M059J (cell line): ENCODE measurements at places on chromosomes 3 and 15. TPM values are rescaled to one million over a fixed set of nuclear protein-coding genes. Genes with fewer than 3 reads are reported as not detected.

Gene FANCD2OS
- not detected in 2 replicates for total RNA-seq

- peak; percentile 60 for DNase-seq
Measured at GRCh38 chr3:69120879-69121464, 1.4 kb downstream of the LMOD3 start.

Gene SAXO2
- total RNA-seq = 0.42 TPM in 1 of 2 replicates, not detected in the other

DNA sequence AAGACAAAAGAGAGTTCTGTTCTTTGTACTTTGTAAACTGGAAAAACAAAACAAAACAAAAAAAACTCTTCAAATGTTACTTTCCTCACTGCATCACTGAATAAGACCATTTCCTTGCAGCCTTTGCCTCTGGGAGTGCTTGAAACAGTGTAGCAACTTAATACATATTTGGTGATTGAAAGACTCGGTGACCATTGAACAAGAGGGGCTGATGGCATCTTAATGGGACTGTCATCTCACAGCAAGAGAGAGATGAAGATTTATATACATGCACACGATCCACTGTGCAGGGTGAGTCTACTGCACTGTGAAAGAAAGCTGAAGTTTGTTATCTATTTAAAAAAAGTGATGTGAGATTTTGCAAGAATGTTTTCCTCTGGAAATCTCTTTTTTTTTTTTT, 111.9 kb upstream of the KLHL25 start:
- DNase-seq = no peak

DNA sequence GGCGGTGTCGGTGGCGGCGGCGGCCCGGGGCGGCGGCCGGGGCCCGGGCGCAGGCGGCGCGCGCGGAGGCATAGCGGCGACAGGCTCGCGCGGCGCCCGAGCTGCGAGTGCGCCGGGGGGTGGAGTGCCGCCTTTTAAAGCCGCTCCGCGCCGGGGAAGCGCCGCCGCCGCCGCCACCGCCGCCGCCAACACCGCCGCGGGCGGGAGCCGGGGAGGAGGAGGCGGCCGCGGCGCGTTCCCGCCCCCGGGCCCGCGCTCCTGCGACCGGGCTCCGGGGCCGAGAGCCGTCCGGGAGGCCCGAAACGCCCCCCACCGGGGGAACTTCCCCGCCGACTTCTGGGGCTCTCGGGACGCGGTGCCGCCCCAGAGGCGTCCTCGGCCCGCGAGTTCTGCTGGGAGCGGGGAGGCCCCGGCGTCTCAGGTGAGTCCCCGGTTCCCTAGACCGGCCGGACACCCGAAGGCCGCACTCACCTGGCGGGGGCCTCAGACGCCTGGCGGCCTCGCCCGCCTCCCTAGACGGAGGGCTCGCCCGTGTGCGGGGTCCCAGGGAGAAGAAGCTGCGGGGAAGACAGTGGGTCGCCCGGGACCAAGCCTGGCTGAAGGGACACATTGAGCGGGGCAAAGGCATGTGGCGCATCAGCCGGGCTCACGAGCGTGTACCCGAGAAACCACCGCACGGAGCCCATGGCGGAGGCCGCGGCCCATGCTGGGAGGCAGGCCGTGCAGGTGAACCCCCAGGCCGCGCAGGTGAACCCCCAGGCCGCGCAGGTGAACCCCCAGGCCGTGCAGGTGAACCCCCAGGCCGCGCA, at the start of gene PCSK6:
Gene PCSK6, minus strand, starts transcription at position 109 of the 809 bp plus-strand sequence. Its CDS starts 37 bp downstream, at position 72.
- no peak for DNase-seq

Gene VEPH1
- total RNA-seq = 54.4 and 58.0 TPM in 2 replicates

GRCh38 chr3:61139686-61140085, 111.6 kb downstream of the FHIT start:
- no peak for DNase-seq

DNA sequence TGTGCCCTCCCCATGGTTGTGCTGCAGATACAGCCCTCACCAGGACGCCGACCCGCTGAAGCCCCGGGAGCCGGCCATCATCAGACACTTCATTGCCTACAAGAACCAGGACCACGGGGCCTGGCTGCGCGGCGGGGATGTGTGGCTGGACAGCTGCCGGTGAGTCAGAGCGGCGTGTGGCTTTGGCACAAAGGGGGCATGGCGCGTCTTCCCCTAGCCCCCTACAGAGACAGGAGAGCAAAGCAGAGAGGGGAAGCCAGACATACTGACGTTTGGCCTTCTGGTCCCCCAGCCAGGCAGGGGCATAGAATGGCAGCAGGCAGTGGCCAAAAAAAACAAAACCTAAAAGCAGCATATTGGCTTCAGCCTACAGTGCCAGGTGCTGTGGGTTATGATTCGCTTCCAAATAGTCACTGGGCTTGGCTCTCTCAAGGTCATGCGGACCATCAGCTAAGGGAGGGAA, 64.0 kb downstream of the MESD start:
- peak; percentile 63 for DNase-seq

Gene MUC20
- total RNA-seq = 0.07 TPM in 1 of 2 replicates, not detected in the other

Gene HYAL1
- not detected in 2 replicates for total RNA-seq

DNA sequence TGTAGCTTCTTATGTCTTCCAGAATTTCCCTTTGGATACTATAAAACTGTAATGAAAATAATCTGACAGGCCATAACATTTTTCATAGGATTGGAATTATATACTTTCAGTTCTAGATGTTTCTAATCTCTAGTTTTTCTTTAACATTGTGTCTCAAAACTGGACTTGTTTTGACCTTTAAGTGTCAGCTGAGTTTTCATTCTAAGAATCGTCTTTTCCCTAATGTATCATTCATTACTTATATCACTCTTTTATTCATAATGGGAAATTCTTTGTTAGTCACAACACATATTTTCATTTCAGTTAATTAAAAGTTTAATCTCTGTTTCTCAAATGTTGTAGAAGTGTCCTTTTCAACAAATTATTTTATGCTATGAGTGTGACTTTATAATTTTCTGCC, 11.9 kb downstream of the GPR171 start:
- DNase-seq = no peak

- DNase-seq = no peak
Measured at GRCh38 chr3:170178651-170179050, 2.9 kb downstream of the PHC3 start.

DNA sequence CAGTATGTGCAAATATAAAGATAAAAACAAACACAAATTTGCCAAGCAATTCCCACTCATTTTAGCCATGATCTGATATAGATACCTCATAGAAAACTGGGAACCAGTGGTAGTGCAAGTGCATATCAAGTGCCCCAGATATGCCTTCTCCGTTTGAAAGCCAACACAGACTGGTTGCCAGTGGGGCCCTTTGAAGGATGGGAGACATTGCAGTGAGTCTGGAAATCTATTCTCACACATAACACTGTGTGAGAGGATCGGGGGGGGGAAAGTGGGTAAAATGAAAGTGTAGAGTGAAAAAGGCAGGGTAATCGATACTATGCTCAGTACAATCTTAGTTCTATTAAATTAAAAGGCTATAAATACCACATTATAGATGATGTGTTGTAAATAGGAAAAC, 83.0 kb downstream of the CBLB start:
- DNase-seq = no peak

- peak; percentile 48 for DNase-seq
Measured at GRCh38 chr3:54970895-54971294, 43.0 kb upstream of the LRTM1 start.

DNA sequence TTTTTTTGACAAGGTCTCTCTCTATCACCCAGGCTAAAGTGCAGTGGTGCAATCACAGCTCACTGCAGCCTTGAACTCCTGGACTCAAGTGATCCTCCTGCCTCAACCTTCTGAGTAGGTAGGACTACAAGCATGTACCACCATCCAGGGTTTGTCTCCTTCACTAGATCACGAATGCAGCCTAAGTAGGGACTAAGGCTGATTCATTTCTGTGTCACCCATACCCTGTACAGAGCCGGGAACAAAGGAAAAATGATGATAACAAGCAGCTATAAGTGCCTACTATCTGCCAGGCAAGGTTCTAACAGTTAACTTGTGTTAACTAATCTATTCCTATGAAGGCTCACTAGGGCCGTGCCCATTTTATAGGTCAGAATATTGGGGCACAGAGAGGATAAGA, 7.0 kb downstream of the TMEM40 start:
- DNase-seq = peak; percentile 44

- DNase-seq = peak; percentile 25
Measured at GRCh38 chr3:9955611-9956352, 3.6 kb upstream of the PRRT3 start.

- no peak for DNase-seq
Measured at GRCh38 chr15:27714675-27715074, 384.4 kb downstream of the OCA2 start.

- DNase-seq = no peak
Measured at GRCh38 chr3:160945336-160945735, 159.8 kb downstream of the B3GALNT1 start.

DNA sequence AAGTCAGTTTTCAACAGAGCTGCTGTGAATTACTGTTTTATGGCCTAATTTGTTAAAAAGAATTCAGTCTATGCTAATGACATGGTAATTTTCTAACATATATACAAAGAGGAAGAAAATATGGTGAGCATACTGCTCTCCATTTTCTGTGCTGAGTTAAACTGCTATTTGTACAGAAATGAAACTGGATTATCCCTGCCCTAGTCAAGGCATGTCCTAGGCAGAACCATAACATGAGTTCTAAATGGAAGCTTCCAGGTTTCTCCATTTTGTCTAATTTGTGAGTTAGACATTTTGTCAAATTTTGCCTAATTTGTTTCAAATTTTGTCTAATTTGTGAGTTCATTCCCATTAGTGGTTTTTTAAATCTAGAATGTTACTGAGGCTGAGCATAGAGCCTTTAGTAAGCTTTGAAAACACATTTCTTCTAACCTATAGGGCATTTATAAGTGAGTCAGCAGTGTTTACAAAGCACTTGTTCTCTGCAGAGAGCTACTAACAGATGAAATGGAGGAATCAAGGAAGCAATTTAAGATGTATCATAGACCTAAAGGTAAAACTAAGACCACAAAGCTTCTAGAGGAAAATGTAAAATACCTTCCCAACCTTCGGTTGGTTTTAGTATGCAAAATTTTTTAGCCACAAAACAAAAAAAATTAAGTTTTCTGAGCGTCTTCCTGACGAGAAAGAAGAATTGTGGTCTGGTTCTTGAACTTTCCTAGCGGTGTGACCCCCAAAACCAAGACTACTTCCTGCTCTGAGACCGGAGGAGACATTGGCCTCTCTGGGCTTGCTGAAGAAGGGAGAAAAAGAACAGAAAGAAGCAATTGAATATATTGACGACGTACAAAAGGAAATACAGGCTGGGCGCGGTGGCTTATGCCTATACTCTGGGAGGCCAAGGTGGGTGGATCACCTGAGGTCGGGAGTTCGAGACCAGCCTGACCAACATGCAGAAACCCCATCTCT, 9.8 kb downstream of the P2RY14 start:
- no peak for DNase-seq

GRCh38 chr15:42331235-42331634, 28.1 kb upstream of the CAPN3 start:
- DNase-seq = no peak

- DNase-seq = no peak
Measured at GRCh38 chr3:48256557-48256956, 15.7 kb downstream of the ZNF589 start.

- DNase-seq = no peak
Measured at GRCh38 chr3:188242436-188243123, 88.6 kb downstream of the LPP start.

- DNase-seq = peak; percentile 75
Measured at GRCh38 chr3:107619549-107619948, 96.8 kb downstream of the BBX start.

Gene C3orf49
- not detected in 2 replicates for total RNA-seq

GRCh38 chr15:66502491-66502890, 2.2 kb downstream of the RPL4 start:
- DNase-seq = no peak
